COLO829 (cell line): ENCODE measurements at places on chromosomes 7 and 10.

GRCh38 chr7:122329145-122329802 lies 24.7 kb upstream of the FEZF1 start:
- no peak for DNase-seq

DNA sequence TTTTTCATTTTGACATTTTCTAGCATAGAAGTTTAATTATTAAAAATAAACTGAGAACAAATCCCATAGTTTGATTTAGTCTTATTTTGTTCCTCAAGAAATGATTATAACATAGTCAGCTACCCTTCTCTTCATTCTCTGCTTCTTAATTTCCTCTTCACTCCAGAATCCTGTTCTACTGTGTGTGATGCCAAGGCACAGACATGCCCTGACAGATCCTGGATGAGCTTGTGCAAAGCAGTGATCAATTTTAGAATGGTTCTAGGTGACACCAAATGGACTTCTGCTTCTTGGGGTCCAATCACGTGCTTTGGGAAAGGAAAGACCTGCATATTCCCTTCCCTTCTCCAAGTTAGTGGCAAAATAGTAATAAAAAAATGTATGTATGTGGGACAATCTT lies 665.6 kb downstream of the MAGI2 start:
- DNase-seq, result no peak

DNA sequence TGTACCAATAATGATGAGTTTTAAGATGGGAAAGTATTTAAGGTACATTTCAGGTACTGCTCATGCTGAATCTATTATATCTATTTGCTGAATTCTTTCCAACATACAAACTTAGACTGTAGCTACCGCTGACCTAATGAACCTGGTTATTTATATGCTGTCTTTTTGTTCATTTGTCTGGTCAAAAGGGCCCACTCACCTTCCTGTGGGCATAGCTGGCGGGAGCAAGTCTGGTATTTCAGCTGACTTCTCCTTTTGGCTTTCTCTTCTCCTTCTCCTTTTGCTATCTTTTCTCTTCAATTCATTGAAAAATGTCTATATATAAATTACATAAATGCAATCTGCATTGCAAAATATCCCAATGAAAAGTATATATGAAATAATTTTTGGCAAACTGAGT lies 9.5 kb downstream of the PLXDC2 start:
- no peak for DNase-seq

DNA sequence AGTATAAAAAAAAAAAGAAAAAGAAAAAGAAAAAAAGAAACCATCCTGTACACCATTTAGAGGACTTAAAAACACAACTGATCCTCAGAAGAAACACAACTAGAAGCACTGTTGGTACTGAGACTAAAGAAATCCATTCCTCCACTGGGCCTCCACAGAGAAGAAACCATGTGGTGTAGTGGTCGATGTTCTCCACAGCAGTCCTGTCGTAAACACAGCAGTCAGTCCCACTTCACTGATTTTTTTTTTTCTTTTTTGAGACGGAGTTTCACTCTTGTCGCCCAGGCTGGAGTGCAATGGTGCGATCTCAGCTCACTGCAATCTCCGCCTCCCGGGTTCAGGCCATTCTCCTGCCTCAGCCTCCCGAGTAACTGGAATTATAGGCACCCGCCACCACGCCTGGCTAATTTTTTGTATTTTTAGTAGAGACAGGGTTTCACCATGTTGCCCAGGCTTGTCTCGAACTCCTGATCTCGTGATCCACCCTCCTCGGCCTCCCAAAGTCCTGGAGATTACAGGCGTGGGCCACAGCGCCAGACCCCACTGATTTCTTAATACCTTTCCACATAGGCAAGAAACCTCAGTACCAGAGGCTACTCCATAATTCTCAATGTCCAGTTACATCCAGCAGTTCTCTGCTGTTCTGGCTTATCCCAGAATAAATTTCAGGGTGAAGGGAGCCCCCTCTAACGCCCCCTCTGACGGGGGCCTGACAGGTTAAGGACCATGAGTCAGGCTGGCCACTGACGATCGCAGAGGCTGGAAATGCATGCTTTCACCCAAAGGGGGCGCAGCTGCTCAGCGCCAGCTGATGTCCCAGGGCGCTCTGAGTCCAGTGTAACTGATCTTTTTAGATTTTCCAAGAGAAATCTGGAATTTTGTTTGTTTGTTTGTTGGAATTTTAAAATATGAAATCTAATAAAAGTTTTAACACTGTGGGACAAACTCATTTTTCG lies 24.8 kb upstream of the FFAR4 start:
- no peak for DNase-seq

GRCh38 chr10:30412901-30413300 lies 21.1 kb upstream of the MAP3K8 start:
- no peak for DNase-seq

DNA sequence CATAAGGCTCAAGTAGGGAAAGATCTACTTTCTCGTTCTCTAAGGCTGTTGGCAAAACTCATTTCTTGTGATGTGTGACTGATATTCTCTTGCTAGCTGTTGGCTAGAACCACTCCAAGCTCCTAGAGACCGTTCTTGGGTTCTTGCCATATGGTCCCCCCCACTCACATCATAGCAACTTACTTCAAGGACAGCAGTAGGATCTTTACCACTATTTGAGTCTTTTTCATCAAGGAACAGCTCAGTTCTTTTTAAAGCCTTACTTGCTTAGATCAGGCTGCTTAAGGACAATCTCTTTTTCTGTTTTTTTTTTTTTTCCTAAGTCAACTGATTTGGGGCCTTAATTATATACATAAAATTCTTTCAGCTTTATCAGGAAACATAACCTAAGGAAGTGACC lies 251.1 kb downstream of the GPR37 start:
- DNase-seq, result no peak

DNA sequence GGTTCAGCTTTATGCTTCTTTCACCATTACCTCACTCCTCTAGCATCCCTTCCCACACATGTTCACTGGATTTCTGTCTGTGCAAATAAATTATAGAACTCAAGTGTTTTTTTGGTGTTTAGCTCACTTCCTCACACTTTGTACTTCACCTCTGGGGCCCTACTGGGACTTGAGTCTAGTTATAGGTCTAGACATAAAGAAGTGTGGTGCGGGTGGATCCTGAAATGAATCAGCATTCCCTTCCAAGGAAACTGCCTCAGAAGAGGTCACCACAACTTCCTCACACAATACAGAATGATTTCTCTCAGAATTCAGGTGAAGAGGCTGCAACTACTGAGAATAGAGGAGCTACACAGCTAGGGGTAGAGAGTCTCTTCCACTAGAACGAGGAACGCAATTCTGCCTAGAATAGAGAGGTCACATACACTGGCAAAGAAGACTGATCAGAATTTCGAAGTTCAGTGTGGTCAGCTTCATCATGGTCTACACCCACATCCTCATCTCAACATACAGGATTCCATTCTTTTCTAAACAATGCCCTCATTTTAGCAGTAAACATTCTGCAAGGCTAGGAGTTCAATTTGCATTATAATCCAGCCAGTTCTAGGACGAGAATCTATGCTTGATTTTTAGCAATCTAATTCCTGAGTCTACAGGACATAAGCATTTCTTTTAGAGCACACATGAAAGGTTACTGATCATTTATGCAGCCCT lies 938.7 kb upstream of the PHF14 start:
- no peak for DNase-seq

DNA sequence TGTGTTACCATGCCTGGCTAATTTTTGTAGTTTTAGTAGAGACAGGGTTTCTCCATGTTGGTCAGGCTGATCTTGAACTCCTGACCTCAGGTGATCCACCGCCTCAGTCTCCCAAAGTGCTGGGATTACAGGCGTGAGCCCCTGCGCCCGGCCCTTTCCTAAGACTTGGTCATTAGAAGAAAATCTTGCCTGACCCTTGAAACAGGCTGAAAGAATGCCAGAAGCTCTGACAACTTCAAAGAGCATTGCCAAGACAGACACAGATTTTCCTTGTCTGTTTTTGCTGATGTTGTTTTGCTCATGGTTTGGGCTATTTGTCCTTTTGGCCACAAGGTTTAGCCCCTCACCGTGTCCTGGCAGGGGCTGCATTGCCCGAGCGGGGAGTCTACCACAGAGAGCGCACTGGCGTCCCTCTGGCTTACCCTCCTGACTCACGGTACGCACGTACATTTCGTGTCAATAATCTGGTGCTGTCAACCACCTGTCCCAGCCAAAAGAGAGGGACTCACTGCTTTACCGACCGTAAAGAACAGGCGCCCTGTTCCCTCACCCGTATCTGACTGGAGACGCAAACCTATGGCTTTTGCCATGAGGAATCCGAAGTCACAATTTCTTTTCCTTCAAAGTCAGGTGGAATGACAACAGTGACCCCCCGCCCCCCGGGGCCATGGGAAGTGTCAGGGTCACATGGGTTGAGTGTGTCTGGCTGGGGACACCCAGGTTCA lies 10.1 kb upstream of the INPP5A start:
- no peak for DNase-seq

DNA sequence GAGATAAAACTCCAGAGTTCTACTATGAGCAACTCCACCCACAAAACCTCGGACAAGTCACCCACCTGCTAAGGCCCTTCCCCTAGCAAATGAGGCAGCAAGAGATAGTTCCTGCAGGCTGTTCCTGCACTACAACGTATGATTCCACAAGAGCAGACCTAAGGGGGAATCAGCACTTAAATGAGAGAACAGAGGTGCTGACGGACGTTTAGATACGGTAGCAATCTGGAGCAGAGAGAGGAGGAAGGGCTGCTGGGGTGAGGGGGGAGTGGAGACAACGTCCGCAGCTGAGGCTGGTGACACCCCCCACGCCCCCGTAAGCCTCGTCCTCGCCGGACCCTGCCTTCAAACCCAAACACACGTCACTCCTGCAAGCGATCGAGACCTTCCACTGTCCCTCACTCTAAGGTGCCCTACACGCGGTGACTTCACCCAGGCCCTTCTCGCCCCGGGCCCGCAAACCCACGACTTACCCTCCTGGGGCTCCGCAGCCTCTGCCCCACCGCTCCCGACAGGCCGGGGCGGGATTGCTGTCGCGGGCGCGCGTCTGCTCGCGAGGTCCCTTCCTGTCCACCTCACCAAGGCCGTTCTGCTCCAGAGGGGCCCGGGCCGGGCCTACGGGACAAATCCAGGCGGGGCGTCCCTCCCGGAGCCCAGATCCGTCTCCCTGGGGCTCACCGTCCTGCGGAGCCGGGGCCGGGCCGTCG lies 635 bp downstream of the ZNF12 start:
- DNase-seq, result peak; percentile 25

DNA sequence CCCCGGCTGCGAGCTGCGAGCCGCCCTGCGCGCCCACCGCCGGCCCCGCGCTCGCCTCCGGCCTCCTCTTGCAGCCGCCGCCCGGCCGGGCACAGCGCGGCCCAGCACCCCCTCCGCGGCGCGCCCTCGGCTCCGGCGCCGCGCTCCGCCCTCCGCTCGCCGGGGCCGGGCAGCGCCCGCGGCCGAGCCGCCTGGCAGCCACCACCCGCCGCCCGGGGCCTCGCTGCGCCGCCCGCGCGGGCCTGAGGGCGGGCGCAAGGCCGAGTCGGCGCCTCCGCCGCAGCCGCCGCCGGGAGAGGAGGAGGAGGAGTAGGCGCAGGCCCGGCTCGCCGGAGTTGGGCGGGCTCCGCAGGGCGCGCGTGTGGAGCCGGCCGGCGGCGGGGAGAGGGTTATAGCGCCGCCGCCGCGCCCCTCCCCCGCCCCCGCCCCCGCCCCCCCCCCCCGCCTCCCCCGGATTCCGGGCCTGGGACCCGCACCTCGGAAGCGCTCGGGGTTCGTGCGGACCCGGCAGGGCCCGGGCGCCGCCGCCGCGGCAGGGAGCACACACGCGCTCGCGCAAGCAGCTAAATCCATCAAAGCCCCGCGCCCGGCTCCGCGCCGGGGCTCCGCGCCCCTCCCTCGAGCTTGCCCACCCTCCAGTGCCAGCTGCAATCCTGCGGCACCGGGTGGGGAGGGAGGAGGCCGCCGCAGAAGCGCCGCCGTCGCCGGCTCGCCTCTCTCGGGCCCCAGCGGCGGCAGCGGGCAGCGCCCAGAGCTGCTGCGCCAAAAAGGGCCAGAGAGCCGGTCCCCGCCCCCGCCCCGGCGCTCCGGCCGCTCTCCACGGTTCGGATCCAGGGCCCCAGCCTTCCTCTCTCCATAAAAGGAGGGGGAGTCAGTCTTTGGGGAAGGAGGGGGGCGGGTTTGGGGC lies at the start of gene PDGFA:
TSS of gene PDGFA (minus strand) at position 363 of the 907 bp plus-strand sequence. CDS start 845 bp downstream, outside the sequence.
- DNase-seq, result no peak

DNA sequence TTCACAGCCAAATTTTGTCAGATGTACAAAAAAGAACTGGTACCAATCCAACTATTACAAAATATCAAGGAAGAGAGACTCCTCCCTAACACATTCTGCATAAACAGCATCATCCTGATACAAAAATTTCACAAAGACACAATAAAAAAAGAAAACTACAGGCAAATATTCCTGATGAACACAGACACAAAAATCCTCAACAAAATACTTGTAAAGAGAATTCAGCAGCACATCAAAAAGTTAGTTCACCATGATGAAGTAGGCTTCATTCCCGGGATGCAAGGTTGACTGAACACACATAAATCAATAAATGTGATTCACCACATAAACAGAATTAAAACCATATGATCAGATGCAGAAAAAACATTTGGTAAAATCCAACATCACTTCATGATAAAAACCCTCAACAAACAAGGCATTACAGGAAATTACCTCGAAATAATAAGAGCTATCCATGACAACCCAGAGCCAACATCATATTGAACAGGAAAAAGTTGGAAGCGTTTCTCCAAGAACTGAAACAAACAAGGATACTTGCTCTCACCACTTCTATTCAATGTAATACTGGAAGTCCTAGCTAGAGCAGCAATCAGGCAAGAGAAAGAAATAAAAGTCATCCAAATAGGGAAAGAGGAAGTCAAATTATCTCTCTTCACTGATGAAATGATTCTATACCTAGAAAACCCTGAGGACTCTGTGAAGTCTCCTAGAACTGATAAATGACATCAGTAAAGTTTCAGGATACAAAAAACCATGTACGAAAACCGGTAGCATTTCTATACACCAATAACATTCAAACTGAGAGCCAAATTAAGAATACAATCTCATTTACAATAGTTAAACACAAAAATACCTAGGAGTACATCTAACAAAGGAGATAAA lies 223.1 kb downstream of the REEP3 start:
- no peak for DNase-seq

DNA sequence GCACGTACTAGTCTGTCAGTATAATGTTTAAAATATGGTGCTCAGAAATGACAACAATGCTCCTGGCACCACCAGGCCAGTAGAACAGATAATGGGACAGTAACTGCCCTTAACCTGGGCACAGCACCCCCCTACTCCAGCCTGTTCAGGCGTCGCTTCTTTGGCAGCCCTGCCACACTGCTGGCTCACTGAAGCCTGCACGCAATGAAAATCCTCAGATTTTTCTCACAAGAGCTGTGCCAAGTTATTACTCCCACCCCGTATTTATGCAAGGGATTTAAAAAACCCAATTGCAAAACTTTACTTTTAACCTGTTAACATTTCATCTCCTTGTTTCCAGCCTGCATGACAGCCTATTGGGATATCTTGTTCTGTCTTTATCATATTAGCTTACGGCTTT lies 56.6 kb upstream of the LAMB1 start:
- no peak for DNase-seq

- DNase-seq, result no peak
These were observed 134.2 kb downstream of the IQUB start for GRCh38 chr7:123400196-123400595.

DNA sequence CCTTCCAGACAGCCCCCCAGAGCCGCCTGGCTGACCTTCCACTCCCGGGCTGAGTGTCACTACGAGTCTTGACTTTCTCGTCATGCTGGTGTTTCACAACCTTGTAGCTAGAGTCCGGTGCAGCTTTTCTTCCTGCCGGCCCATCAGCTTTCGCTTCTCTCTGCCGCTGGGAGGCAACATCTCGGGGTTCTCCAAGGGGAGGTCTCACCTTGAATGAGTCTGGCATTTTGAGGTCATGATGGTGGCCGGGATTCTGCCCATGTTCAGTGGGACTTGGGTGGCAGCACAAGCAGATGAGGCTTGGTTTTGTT lies 285.2 kb downstream of the CAMK1D start:
- DNase-seq, result no peak
